ENCODE measurements at places on chromosomes 5 and 9. TPM values are rescaled to one million over a fixed set of nuclear protein-coding genes. Genes with fewer than 3 reads are reported as not detected.
A peak's percentile ranks its signal among the peaks of the same experiment; 100 is the strongest.

DNA sequence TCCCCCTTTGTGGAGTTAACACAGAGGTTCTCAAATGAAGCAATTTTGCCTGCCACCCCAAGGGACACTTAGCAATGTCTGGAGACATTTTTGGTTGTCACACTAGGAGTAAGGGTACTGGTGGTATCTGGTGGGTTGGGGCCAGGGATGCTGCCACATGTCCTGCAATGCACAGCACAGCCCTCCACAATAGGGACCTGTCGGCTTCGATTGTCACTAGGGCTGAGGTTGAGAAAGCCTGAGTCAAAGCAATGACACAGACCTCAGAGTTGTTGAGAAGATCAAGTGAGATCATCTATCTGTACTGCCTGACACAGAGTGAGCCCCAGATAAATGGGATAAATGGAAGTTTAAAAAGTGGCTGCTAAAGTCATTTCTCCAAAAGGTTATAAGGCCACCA is 249.2 kb upstream of the KLF4 start:
- no peak for DNase-seq

DNA sequence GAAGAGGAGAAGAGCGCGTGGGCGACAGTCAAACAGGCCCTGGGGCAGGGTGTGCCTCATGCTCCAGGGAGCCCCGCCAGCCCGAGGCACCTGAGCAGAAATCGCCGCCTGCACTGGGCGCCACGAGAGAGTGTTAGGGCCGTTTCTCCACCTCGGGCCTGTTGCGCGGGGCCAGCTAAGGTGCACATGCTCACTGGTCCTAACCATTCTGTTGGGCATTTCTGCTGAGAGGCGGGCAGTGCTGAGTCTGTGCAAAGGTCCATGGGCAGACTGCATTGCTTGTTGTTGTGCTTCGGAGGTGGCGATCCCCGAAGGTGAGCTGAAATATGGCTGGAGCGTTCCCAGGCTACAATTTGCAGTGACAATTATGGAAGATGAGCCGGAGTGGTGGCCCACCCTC is 367.8 kb upstream of the SPATA31A5 start:
- DNase-seq, result peak; percentile 3

DNA sequence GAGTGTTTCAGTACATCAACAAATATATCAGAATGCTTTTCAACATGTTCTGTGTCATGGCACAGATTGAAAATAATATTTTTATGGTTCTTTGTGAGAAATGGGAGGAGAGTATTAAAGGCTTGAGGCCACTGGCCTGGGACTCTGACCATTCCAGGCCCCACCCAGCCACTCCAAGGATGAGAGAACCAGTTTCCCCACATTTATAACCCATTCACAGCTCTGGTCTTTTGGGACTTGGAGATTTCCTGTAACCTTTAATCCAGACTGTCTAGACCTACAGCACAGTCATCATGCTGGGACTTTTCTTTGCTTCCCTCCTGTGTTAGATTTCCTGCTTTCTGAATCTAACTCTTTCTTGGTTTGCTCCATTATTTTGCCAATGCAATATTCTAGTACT is 389.6 kb downstream of the KIAA0825 start:
- DNase-seq, result no peak

The NUDCD2 gene
- polyA plus RNA-seq, result 4.0 TPM

The PCDHA2 gene
- not detected for polyA plus RNA-seq

DNA sequence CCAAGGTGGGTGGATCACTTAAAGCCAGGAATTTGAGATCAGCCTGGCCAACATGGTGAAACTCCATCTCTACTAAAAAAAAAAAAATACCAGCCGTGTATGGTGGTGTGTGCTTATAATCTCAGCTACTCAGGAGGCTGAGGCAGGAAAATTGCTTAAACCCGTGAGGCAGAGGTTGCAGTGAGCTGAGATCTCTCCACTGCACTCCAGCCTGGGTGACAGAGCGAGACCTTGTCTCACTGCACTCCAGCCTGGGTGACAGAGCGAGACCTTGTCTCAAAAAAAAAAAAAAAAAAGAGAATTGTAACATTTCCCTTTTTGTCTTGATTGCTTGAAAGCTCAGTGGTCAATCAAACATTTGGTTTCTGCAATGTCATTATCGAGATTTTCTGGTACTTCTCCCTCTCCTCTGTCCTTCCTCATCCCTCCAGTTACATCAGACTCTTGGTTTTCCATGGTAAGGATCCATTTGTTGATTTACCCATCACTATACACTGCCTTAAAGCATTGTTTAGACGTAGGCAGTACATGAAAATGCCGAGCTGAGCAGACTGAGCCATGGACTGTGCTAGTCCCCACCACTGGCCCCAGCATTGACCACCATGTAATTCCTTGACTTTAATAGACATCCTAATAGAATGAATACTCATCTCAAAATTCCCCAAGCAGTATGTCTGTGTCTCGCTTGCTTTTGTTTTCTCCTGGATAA is 11.5 kb upstream of the AIF1L start:
- DNase-seq, result no peak

DNA sequence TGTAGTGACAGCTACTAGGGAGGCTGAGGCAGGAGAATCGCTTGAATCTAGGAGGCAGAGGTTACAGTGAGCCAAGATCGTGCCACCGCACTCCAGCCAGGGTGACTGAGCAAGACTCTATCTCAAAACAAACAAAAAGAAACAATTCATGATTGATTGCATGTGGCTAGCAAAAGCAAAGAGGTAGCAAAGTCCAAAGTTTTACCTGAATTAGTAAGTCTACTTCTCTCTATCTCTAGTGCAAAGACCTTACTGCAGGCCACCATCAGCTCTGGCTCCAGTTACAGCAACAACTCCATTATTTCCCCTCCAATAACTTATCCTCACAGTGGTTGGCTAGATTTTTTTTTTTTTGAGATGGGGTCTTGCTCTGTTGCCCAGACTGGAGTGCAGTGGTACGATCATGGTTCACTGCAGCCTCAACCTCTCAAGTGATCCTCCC is 6.2 kb upstream of the SAR1B start:
- DNase-seq, result no peak

DNA sequence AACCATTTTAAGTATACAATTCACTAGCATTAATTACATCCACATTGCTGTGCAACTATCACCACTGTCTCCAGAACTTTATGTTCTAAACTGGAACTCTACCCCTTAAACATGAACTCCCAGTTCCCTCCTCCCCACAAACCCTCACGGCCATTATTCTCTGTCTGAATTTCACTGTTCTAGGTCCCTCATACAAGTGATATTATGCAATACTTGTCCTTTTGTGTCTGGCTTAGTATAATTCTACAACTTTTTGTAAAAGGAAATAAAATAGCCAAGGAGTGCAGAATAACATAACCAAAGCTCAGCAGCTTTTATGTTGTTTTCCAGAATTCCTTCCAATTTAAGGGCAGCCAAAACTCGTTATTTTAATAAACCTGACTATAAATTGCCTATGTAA is 53.2 kb downstream of the NAA35 start:
- no peak for DNase-seq

- DNase-seq, result no peak
These were observed 348.5 kb downstream of the DNAH5 start for GRCh38 chr5:13595978-13596377.

DNA sequence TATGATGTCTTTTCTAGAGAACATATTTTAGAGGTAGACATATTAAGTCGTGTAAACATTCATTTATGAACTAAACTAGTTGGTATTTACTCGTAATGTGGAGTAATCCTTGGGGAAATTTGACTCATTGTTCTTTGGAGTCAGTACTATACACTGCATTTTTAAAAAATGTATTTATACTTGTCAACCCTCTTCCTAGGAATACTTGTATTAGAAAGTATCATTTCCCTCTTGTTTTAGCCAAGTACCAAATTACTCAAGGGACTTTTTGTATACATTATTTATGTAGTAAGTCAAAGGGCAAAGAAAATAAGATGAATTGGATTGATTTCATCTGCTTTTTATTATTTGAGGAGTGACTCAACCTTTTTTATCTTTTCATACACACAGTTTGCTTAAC is 248.1 kb upstream of the IZUMO3 start:
- no peak for DNase-seq

The LHX3 gene
- not detected for polyA plus RNA-seq
